ENCODE measurements at places on chromosomes 3 and 15.

GRCh38 chr15:72306211-72306785, 13.7 kb downstream of the CELF6 start:
- peak; percentile 57 for DNase-seq

DNA sequence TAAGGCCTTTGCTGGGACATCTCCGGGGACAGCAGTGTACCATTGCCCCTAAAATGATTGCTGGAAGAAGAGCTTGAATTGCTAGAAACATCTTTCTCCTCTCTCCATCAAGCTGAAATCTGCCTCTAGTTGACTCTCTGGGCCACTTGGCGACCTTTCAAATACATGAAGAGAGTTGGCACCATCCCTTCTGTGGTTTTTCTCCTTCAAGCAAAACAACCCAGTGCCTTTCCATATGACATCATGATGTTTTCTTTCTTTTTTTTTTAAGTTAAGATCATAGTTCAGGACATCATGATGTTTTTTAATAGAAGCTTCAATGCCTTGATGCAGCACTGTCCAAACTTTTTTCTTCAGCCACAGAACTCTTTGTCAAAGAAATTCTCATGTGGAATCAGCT, 144.0 kb upstream of the PTPRG start:
- DNase-seq = peak; percentile 81

DNA sequence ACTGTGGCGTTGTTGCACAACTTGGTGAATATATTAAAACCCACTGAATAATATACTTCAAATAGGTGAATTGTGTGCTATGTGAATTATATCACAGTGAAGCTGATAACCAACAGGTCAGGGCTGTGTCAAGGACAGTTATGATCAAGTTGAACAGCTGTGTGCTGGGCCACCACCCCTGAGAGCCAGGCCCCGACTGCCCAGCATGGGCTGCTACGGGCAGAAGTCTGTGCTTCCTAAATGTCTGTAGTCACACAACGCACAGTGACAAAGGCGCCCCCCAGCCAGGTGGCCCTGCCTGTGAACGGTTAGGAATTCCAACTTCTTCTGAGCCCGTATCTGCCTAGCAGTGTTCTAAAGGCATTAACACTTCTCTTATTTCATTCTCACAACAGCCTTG, 32.8 kb downstream of the TKT start:
- DNase-seq = no peak

- no peak for DNase-seq
Measured at GRCh38 chr15:101657968-101658784, 6.0 kb upstream of the TM2D3 start.

DNA sequence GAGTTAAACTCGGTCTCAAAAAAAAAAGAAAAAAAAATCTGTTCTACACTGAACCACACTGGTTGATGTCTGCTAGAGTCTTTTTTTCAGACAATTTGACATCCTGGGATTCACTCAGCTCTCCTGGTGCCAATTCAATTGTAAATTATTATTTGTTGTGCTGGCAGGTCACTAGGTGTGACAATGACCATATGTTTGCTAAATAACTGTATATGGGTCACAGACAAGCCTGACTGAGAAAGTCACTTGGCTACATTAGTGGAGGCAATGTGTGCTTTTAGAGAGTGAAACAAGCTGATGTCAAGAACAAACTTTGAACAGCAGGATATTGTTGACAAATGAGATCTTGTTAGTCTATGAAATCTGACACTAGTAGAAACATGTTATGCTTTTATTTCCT, 1379.1 kb downstream of the ZPLD1 start:
- no peak for DNase-seq

- DNase-seq = no peak
Measured at GRCh38 chr3:53218131-53218530, 37.7 kb downstream of the TKT start.

GRCh38 chr15:96747291-96747690, 416.8 kb downstream of the NR2F2 start:
- no peak for DNase-seq

GRCh38 chr3:31543375-31543774, 10.7 kb downstream of the STT3B start:
- DNase-seq = peak; percentile 62

GRCh38 chr3:32423956-32424557, 32.4 kb downstream of the CMTM7 start:
- no peak for DNase-seq
